EL (cell line): ENCODE measurements at places on chromosomes 5 and 9.
A peak's percentile ranks its signal among the peaks of the same experiment; 100 is the strongest.

DNA sequence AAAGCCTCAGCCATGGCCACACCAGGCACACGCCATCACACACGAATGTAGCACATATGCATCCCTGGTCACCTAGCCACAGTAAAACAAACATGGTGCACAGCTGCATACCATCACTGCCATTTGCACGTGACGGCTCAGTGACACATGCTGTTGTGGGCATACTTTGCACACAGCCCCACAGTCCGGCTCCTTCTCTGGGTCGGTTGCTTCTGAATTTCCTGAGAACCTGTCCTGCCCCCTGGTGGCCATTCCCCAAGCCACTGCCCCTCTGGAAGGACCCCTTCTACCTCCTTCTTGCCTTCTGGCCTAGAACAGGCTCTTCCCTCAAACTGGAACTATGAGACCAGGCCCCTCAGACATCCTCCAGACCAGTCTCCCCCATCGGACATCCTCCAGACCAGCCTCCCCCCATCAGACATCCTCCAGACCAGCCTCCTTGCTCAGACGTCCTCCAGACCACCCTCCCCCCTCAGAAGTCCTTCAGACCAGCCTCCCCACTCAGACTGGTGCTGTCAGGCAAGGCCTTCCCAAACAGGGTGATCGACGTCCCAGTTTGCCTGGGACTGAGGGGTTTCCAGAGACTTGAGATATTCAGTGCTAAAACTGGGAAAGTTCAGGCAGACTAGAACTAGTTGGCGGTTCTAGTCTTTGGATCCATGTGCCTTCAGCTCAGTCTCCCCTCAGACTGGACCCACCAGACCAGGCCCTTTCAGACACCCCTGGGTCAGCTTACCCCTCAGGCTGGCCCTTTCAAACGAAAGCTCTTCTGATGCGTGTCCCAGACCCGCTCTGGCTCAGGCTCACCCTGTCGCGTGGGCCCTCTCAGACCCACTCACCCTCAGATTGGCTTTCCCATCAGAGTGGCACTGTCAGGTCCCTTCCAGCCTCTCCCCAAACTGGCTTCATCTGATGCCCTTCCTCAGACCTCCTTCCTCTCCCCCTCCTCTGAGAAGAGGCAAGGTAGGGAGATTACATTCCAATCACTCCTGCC lies 24.3 kb upstream of the ENHO start:
- DNase-seq, result peak; percentile 73

GRCh38 chr5:88503406-88503805 lies 234.8 kb upstream of the TMEM161B start:
- no peak for DNase-seq

DNA sequence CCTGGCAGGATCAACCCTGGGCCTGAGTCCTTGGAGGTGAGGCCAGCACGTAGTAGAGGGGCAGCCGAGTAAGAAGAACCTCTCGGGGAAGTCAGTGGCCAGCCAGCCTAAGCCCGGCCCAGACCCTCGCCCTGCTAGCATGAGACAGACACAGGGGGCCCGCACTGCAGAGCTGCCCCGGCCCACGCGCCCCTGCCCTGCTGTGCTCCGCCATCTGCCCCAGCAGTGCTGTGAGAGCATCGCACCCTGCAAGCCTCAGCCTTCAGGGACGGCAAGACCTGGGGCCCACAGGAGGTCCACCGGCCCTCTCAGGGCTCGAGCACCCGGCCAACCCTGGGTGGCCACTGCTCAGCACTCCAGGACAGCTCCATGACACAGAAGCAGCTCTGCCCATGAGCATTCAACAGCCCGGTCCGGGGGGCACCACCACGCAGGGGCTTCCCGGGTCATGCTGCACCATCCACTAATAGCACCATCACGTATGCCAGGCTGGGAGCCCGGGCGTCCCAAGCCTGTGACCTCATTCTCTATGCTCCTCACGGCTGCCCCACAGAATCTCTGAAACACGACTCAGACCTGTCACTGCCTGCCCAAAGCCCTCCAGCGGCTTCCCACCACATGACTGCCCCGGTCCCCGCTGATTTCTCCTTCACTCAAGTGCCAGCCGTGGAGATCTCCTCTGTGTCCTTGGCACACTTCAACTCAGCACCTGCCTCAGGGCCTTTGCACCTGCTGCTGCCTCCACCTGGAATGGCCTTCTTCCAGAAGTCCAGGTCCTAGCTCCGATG lies 38.1 kb downstream of the ADAMTS2 start:
- peak; percentile 81 for DNase-seq

- no peak for DNase-seq
These were observed 77.4 kb downstream of the KCNIP1 start for GRCh38 chr5:170581211-170581610.

- DNase-seq, result peak; percentile 73
These were observed 103.5 kb downstream of the GCNT1 start for GRCh38 chr9:76562511-76562911.

GRCh38 chr5:32217886-32218396 lies 43.8 kb upstream of the GOLPH3 start:
- no peak for DNase-seq

GRCh38 chr5:32276173-32276853 lies 36.4 kb downstream of the MTMR12 start:
- DNase-seq, result no peak
